ENCODE measurements at places on chromosomes 6 and 20.

DNA sequence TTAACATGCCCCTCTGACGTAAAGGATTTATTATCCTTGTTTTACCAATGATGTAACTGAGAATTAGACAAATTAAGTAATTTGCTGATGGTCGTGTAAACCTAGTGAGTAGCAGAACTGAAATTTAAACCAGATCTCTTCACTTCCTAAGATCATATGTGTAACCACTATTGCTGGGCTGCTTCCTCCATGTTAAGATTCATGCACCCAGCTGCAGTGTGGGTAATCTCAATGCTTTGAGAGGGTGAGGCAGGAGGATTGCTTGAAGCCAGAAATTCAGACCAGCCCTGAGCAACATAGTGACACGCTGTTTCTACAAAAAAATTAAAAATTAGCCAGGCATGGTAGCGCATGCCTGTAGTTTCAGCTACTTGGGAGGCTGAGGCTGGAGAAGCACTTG, 97.9 kb downstream of the L3MBTL3 start:
- DNase-seq = no peak

GRCh38 chr20:47054945-47055344, 160.3 kb downstream of the EYA2 start:
- no peak for DNase-seq

DNA sequence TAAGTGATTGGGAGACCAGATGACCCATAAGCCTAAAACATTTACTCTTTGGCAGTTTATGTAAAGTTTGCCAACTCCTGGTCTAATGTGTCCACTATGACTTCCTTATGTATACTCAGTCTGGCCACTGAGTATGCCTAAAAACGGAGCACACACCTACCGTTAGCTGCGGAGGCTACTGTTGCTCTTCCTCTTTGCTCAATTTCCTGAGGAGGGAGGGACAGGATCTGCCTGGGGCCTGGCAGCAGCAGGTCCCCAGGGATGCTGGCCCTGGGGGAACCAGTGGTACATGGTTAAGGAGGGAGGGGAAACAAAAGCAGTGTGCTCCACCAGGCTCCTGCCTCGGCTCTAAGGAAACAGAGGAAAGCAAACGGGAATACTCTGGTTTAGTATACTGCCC, 113.5 kb downstream of the CDYL start:
- no peak for DNase-seq

DNA sequence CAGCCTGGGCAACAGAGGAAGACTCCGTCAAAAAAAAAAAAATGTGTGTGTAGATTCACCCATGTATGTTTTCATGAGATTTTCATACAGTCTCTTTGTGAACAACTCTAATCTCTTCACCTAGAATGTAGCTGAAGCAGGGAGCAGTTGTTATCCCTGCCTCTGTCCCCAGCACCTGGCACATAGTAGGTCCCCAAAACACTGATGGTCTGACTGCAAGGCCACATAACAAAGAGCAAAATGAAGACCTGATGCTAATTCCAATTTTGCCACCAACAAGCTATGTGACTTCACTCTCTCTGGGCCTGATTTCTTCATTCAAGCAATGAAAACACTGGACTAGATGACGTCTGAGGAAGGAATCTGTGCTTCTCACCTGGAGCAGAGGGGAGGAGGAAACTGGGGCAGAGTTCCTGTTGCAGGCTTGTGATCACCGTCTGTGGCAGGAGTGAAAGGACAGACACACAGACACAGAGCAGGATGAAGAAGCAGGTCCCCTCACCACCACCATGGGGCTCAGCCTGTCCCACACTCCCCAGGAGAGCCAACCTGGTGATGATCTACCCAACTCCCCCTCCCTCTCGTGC, 4.6 kb downstream of the SLC44A4 start:
- DNase-seq = no peak

DNA sequence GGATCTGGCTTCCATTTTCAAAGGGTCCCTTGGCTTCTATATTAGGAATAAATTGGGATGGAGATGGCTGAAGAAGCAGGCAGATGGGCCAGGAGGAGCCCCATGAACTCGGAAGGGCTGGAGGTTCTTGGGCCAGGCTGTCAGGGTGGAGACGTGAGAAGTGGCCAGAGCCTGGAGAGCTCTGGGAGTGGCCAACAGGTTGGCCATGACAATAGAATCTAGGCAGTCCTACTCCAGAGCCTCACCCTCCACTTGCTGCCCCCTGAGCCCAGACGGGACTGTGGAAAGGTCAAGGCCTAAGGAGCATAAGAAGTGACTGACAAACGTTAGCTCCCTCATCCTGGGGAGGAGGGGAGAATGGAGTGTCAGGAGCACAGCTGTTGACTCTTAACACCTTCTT, 62.1 kb downstream of the STK35 start:
- DNase-seq = no peak

- DNase-seq = no peak
These were observed 2.0 kb downstream of the FOXQ1 start for GRCh38 chr6:1313767-1314503.

- DNase-seq = peak; percentile 67
These were observed 3.6 kb upstream of the CSTL1 start for GRCh38 chr20:23435626-23436539.

DNA sequence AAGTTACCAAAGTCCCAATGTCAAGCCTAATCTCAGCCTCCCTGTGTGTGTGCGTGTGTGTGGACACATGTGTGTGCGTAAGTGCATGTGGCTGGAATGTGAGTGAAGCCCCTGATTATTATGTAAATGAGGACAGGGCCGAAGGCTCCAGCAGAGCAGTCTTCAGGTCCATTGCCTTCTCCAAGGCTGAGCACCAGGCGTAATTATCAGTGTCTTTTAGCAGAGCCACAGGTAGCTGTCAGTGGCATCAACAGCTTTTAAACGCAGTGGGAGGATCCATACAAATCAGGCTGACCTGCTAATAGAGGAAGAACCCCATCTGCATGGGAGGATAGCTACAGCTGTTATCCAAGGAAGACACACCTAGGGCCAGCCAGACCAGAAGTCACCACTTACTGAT, 324.3 kb upstream of the MOCS1 start:
- DNase-seq = no peak

GRCh38 chr20:2333821-2334220, 38.0 kb downstream of the TGM3 start:
- DNase-seq = no peak

GRCh38 chr6:55957961-55958422, 82.6 kb upstream of the BMP5 start:
- DNase-seq = no peak

DNA sequence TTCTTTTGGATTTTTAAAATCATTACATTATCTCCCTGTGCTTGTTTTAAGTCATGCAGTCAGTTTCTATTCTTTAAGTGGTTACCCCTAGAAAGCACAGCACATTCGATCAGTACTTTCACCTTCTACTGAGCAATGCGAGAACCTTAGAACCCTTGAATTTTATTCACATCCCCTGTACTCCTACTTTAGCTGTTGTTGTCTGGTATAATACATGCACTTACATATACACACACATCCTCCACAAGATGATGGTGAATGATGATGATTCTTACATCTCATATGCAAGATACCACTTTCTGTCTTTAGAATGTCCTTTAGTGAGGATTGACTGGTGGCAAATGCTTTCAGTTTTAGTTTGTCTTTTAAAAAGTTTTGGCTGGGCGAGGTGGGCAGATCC, 5.7 kb downstream of the CDC40 start:
- DNase-seq = no peak

- DNase-seq = no peak
These were observed 387.8 kb downstream of the SMOC2 start for GRCh38 chr6:168828800-168829199.

DNA sequence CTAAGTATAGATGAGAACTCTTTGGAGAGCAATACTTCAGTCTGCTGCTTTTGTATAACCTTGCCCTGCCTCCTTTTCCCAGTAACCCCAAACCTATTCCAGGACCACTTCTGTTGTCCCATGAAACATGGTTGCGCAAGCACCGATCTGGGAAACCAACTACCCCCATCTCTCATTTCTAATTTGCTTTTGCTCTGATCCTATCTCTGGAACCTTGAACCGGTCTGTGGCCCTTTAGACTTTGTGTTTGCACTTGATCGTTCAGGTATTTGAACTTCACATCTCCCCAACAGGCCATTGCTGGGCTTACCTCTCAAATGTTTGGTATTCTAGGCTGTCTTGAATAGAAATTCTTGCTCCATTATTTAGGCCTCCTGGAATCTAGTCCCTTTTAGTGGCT, 25.0 kb downstream of the L3MBTL3 start:
- no peak for DNase-seq

DNA sequence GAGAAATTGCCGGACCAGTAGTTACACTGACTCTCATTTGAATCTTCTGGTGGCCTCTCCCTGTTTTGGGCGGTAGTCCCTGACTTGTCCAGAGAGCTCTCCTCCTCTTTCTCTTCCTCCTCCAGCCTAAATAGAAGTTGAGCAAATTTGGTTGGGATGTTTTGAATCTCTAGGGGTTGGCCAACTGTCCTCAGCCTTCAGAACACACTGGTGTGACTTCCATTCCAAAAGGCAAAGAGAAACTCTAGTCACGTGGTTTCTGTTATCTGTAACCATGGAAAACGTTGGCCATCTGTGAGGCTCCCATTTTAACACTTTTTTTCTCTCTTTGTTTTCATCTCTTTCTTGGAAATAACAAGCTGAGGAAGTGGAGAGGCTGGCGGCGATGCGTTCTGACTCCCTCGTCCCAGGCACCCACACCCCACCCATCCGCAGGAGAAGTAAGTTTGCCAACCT, 275.3 kb downstream of the TBC1D7 start:
- DNase-seq = peak; percentile 35

DNA sequence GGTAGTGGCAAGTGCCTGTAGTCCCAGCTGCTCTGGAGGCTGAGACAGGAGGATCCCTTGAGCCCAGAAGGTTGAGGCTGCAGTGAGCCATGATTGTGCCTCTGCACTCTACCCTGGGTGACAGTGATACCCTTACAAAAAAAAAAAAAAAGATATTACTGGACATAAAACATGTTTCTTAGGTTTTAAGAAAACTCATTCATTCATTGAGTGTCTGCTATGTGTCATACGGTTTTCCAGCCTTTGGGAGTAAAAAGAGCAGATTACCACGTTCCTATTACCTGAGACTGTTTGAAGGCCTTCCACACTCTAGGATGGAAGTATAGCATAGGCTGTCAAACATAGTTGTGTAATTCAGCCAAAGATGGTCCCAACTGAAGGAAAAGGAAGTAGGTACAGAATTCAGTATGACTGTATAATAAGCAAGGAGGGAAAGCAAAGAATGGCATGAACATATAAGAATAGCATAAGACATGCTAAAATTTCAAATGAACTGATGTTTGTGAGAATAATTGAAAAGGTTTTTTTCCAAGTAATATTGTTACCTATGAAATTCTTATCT, 22.0 kb downstream of the STXBP5 start:
- no peak for DNase-seq

DNA sequence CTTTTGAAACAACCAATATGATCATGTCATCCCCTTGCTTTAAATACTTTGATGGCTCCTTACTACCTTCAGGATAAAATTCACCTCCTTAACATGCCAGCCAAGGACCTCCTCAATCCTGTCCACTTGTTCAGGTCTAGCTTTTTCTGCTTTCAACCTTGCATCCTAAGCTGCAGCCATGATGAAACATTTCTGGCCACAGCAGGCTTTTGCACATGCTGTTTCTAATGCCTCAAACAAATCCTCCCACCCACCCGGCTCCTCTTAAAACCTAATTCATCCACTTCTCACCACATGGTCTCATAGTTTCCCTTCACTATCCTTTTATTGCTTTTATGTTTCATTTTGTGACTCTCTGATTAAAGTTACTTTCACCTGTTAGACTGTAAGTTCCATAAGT, 124.6 kb downstream of the MYB start:
- no peak for DNase-seq

DNA sequence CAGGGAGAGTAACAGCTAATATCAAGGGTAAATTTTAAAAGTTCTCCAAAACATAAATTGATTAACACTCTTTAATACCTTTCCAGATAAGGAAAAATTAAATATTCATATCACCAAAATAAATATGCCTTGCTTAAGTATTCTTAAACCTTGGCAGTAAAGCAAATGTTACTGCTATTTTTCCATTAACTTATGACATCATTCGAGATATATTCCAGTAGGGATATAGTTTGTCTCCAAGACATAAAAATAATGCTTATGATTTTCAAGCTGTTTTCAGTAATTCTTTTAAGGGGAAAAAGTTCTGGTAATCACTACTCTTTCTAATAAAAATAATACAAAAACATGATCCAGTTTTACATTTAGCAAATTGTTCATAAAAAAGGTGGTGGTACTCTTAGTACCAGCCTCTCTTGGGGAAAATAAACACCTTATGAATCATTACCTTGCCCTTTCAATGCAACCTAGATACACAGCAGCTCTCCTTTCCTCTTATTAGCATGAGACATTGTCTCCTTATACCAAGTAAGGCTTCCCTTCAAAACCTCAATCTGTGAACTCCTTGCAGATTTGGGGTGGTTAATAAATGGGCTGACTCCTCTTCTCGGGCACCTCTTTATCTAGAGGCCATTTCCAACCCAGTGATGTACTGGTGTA, 31.5 kb upstream of the LTV1 start:
- no peak for DNase-seq

- DNase-seq = no peak
These were observed 13.5 kb downstream of the IL22RA2 start for GRCh38 chr6:137159912-137160311.

DNA sequence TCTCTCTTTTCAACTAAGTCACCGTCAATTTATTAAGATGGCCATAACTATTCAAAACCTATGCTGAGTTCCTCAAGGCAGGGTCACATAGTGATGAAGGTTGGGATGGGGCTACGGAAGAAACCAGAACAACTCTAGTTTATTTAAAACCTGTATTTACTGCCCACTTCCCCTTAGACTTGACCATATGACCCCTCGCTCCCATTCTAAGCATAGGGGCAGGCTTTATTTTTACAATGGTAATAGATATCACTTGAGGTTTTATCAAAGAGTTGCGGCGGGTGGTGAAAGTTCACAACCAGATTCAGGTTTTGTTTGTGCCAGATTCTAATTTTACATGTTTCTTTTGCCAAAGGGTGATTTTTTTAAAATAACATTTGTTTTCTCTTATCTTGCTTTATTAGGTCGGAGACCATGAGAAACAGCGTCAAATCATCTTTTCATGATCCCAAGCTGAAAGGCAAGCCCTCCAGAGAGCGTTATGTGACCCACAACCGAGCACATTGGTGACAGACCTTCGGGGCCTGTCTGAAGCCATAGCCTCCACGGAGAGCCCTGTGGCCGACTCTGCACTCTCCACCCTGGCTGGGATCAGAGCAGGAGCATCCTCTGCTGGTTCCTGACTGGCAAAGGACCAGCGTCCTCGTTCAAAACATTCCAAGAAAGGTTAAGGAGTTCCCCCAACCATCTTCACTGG, 5.5 kb downstream of the EDN1 start:
- DNase-seq = no peak
